ENCODE measurements at places on chromosomes 3 and 15.

DNA sequence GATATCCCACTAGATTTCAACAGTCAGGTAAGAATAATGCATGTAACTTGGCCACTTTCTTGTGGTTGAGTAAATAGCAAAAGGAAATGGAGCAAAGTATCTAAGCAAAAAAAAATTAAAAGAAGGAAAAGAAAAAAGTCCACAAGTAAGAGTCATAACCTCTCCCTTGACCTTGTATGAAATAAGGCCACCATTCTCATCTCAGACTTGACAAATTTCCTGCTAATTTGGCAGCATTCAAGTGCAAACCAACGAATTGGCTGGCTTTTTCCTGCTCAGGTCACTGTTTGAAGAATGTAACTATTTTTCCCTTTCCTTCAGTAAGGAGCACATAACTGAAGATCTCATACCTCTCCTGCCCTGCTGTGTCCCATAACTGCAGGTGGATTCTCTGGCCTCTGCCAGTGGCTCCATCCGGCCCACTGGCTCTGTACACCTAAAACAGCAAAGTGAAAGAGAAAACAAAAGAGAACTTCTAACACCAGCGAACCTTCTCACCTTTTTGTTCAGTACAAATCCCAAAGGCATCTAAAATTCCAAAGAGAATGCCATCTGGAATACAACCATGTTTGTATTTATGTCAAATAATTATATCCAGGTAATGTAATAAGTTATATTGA is 33.4 kb upstream of the RSL24D1 start:
- no peak for DNase-seq

- no peak for DNase-seq
Measured at GRCh38 chr3:48684054-48684349, 1.7 kb downstream of the NCKIPSD start.

DNA sequence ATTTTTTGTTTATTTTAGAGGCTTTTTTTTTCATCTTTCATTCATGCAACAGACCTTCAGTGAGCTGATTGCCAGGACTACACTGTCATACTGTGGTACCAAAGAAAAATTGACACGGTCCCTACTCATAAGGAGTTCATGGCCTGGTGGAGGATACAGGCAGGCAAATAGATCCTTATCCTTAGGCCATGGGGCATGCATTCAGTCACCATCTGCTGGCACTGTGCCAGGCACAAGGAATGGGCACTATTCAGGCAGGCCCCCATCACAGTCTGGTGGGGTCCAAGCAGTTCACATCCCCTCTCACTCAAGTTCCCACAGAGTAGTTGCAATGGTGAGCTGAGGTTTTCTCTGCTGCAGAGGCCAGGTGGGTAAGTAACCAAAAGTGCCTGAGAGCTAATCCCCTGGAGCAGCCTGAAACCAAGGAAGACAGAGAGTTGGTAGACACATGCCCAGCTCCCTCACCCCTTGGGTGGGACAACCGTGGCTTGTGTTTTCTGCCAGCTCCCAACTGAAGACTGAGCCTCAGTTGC is 17.3 kb downstream of the CISH start:
- no peak for DNase-seq

DNA sequence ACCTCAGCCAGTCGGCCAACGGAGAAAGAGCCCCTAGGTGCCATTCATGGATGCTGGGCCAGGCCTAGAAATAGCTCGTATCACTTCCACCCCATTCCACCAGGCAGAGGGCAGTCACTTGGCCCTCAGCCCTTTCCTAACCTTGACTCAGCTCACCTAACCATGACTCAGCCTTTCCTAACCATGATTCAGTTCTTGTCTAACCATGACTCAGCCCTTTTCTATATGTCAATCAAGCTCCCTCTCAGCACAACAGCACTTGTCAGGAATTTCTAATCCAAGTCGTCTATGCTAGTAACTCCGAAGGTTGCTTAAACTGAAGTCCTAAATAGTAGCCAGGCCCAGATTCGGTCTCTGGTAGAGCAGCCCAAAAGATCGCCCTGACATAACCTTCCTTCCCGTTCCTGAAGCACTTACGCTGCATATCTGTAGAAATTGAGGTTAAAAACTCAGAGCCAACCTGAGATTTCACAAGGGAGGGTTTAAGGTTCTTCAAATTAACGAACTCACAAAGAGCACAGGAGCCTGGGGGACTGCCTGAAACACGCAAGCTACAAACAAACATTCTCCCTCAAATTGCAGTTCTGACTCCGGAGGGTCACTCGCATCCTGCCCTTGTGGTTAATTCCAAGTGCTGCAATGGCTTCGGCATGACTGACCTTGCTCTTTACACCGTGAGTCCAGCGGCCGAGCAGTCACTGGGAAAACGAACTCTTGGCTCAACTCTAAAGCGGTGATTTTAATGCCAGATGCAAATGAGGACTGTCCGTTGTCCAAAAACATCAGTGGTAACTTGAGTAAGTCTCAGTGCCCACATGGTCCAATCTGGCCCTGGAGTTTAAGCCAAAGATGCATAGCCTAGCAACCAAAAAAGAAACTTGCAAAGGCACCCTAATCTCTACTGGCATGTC is 99.9 kb downstream of the ADAMTS17 start:
- peak; percentile 88 for DNase-seq

DNA sequence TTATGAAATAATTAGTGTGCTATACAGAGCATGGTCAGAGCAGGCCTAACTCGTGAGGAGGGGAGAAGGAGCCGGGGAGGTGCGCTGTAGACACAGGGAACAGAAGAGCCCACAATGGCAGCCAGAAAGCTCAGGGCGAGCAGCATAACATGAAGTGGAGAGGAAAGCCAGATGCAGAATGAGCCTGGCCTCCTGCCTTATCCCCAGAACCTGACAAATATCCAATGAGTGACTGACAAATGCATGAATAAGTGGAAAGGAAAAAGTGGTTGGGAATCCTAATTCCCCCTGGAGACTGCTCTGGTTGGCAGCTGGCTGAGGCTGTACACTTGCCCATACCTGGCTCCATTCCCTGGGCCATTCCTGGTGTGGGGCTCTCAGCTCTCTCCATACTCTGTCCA is 9.2 kb upstream of the MST1R start:
- no peak for DNase-seq

DNA sequence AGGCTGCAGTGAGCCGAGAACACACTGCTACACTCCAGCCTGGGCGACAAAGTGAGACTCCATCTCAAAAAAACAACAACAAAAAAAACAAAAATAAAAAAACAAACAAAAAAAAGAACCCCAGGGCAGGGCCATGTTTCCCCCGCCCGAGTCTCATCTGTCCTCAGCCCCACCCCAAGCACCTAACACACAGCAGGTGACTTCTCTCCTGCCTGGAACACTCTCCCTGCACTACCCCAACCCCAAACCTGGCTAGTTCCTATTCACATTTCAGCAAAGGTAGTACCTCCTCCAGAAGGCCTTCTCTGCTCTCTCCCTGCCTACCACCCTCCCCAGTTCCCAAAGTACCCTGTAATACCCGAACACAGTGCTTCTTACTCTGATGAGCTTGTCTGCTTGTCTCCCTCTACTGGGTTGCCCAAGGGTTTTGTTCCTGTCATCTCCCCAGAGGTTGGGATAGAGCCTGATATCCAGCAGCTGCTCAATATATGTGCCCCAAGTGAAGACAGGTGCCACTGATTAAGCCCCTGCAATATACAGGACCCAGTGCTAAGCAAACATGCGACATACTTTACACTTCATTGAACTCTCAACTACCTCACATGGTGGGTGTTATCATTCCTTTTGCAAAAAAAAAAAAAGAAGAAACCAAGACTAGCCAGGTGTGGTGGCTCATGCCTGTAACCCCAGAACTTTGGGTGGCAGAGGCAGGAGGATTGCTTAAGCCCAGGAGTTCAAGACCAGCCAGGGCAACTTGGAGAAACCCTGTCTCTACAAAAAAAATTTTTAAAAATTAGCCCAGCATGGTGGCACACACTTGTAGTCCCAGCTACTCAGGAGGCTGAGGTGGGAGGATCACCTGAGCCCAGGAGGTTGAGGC is 103.6 kb downstream of the DAPK2 start:
- no peak for DNase-seq

DNA sequence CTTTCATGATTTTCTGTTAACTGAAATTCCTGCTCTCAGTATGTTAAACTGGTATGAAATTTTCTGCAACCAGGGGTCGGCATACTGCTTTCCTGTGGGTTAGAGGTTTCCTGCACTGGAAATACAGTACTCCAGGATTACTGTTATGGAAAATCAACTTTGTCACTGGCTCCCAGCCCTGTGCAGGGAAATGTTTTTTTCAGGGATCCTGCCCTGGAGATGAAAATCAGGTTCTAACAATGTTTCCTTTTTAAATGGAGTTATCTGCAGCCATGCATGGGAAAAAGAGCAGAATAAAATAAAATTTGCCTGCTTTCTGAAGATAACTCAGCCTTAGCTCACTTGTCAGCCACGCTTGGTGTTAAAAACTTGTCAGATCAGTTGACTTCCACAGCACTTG is 220.4 kb downstream of the IL5RA start:
- DNase-seq = no peak

- peak; percentile 46 for DNase-seq
Measured at GRCh38 chr3:57952208-57952631, 56.0 kb upstream of the FLNB start.

DNA sequence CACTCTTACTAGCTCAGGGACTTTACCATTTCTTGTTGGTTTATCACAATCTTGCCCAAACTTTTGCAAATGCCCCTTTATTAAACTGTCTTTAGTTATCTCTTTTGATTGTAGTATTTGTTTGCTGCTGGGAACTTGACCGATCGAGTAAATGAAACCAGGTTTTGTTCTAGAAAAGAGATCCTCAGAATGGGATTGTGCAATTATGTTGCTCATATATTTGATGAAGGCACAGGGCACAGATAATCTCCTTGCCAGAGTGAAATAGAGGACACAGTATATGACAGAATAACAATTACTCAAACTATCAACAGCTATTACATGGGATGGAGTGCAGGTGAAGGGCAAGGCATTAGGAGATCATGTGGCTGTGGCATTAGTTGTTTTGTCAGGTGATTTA is 216.6 kb upstream of the RASGRP1 start:
- no peak for DNase-seq

Data from RKO (cell line).